ENCODE measurements at places on chromosomes 12 and 14.
A peak's percentile ranks its signal among the peaks of the same experiment; 100 is the strongest.

- no peak for DNase-seq
Observed at GRCh38 chr12:112751844-112752243, 39.7 kb upstream of the RPH3A start.

GRCh38 chr12:68356060-68356695 lies 24.0 kb upstream of the MDM1 start:
- no peak for DNase-seq

GRCh38 chr12:7351177-7351576 lies 47.3 kb downstream of the ACSM4 start:
- DNase-seq = no peak

DNA sequence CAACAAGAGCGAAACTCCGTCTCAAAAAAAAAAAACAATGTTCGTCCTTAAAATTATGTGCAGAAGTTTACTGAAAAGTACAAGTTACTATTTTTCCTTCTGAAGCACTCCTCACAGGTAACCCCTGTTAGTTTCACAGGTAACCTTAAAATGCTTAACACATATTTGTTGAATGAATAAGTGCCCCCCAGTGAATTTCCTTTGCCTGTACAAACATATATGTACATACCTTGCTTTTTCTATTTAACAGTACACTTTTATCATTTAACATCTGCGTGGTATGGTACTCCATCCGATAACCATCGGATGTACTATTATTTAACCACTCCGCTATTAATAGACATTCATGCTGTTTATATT lies 1.4 kb upstream of the RAB35 start:
- no peak for DNase-seq

DNA sequence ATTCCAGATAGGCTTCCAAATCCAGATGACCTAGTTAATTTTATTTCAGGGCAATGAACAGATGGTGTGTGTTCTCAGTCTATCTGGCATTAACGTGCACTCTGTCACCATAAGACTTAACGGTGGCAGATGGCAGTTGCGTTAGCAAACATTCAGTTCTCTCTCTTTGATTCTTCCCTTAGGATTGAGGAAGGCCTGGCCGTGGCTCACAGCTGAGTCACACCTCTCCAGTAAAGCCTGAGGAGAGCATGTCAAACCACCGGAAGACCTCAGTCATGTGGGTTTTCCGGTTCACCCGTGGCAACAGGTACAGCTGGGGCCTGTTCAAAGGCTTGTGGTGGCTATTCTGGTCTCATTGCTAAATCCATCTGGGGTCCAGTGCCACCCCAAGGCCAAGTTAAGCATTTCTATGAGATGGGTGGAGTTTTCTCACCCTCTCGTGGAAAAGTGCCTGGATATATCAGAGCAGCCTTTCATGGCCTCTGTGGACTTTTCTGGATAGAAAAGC lies 545.1 kb upstream of the ATP2B1 start:
- peak; percentile 9 for DNase-seq

- DNase-seq = no peak
Observed at GRCh38 chr12:1605129-1606020, 11.0 kb upstream of the FBXL14 start.

- DNase-seq = no peak
Observed at GRCh38 chr12:32765906-32766305, 10.2 kb upstream of the YARS2 start.

GRCh38 chr12:96258104-96258961 lies 64.2 kb downstream of the ELK3 start:
- no peak for DNase-seq

- no peak for DNase-seq
Observed at GRCh38 chr14:68621400-68622365, 171.2 kb downstream of the ZFP36L1 start.

- DNase-seq = no peak
Observed at GRCh38 chr12:41277100-41277945, 89.2 kb downstream of the PDZRN4 start.

GRCh38 chr12:25500651-25501050 lies 52.4 kb downstream of the LMNTD1 start:
- no peak for DNase-seq

- no peak for DNase-seq
Observed at GRCh38 chr12:131129839-131130238, 176.1 kb downstream of the ADGRD1 start.

DNA sequence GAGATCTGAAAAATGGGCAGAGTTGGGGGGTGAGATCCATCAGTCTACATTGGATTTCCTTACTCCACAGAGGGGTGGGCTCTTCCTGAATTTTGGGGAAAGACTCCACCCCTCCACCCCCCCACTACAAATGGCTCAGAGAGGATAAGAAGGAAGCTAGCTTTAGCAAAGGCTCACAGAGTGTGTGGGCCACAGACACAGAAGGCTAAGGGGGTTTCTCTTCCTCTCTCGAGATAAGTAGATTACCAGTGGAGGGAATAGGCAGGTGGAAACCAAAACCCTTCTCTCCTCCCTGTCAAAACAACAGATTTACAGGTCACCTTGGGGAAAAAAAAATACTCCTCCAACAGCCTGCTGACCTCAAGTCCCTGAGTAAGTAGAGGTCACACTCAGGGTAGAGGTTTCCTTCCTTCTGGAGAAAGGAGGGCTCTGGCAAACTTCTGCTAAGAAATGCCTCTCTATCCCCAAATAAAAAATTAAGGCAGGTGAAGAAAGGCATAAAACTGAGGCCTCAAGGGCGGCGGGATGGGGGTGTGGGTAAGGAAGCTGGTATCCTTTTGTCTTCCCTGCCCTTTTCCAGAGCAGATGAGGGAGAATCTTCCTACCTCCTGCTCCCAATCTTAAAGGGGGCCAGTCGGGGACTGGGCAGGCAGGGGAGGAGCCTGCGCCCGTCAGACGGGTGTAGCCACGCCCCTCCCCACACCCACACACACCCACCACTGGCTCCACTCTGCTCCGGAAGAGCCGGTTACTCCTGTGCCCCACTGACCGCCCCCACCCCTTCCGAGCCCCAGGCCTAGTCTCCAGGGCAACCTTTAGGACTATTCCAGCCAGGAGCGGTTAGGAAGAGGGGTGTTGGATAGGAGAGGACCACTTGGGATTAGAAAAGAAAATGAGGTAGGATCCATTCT lies 1.9 kb upstream of the BAZ2A start:
- no peak for DNase-seq
